ENCODE measurements at places on chromosomes 7 and 10.

- no peak for DNase-seq
These were observed 3.8 kb downstream of the LRCH4 start for GRCh38 chr7:100582041-100582579.

- peak; percentile 8 for DNase-seq
These were observed 174.5 kb upstream of the HDAC9 start for GRCh38 chr7:18320971-18321567.

DNA sequence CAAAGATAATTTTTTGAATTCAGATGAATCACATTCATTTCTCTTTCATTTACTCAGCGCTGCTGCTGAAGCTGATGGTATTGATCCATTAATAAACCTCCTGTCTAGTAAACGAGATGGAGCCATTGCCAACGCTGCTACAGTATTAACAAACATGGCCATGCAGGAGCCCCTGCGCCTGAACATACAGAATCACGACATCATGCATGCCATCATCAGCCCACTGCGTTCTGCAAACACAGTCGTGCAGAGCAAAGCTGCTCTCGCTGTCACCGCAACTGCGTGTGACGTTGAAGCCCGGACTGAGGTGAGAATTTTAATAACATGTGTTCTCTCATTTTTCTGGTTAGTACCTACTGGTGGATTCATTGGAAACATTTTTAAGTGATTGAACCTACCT lies 70.2 kb downstream of the ARMC3 start:
- DNase-seq: no peak

DNA sequence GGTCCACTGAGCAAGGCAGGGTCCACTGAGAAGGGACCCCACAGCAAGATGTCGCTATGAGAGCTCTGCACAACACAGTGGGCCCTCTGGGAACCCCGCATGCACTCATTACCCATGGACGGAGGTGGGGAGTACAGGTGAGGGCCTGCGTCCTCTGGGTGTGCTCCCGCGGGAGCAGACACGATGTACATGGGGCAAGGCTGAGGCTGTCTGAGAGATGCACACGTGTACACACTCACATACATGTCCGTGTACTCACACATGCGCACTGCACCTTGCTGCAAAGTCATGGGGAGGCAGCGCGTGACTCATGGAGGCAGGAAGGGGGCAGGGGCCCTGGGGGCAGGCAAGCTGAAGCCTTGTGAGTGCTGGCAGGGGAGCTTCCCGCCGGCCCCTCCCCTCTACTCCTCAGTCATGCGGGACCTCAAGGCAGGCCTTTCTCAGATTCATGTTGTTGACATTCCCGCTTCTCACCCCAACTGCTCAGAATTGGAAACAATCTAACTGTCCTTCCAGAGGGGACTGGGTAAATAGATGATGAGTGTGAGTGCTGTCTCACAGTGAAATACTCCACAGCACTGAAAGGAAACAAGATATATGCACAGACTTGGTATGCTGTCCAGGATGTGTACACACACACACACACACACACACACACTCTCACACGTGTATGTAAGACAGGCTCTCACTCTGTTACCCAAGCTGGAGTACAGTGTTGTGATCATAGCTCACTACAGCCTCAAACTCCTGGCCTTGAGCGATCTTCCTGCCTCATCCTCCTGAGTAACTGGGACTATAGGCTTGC lies 40.0 kb downstream of the GOLGA7B start:
- DNase-seq: peak; percentile 93

DNA sequence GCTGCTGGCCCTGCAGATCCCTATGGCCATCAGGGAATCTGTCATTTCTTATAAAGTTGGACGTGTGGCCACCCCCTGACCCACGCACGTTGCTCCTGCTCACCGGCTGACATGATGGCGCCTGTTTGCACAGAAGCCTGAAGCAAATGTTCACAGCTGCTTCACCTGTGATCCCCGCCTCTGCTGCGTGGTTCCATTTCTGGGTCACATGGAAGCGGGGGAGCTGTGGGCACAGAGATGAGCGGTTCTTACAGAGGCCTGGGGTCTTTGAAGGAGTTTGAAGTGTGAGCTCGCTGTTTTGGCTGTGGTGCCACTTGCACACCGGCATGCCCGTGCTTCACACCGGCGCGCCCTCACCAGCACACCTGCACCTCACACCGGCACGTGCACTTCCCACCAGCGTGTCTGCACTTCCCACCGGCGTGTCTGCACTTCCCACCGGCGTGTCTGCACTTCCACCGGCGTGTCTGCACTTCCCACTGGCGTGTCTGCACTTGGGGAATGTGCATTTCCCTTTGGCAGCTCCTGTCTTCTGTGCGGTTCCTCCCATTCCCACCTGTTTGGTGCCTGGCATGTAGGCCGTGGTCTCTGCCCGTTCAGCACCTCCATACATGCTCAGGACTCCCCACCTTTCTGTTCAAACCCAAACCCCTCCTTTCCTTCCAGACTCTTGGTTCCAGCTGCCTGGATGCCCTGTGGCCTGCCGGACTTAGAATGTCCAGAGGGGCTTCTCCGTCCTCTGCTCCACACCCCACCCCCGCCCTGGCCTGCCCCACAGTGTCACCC lies 86.7 kb downstream of the INPP5A start:
- no peak for DNase-seq

DNA sequence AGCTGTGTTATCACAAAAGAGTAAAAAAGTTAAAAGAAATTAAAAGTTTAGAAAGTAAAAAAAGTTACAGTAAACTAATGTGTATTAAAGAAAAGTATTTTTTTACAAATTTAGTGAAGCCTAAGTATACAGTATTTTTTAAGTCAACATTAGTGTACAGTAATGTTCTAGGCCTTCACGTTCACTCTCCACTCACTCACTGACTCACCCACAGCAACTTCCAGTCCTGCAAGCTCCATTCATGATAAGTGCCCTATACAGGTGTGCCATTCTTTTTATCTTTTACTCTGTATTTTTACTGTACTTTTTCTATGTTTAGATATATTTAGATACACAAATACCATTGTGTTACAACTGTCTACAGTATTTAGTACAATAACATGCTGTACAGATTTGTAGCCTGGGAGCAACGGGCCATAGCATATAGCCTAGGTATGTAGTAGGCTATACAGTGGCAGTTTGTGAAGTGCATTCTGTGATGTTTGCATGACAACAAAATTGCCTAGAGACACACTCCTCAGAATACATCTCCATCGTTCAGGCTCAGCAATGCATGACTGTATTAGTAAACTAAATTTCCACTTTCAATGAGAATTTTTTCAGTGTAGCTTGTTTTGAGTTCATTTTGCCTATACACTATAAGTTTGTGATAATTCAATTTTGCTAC lies 539.9 kb upstream of the C7orf33 start:
- DNase-seq: no peak

DNA sequence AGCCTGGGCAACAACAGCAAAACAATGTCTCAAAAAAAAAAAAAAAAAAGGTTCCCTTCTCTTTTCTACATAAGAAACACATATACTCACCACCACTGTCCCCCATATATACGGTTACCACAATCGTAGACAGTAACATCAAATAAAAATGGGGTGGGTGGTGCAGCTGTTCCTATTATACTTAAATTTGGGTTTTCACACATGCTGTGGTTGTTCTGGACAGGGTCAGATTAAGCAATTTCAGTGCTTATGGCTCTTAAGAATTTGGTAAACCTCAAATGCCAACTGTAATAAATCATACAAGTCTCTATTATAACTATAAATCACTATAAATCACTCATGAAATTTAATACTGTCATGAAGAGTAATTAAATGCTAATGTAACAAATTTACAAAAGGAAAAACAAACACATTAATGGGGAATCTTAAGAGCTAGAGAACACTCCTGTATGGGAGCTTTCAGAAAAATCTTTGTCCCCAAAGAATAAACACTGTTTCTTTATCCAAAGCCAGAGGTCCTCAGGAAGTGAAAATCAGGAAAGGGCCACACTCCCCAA lies 143.6 kb downstream of the GLI3 start:
- no peak for DNase-seq

DNA sequence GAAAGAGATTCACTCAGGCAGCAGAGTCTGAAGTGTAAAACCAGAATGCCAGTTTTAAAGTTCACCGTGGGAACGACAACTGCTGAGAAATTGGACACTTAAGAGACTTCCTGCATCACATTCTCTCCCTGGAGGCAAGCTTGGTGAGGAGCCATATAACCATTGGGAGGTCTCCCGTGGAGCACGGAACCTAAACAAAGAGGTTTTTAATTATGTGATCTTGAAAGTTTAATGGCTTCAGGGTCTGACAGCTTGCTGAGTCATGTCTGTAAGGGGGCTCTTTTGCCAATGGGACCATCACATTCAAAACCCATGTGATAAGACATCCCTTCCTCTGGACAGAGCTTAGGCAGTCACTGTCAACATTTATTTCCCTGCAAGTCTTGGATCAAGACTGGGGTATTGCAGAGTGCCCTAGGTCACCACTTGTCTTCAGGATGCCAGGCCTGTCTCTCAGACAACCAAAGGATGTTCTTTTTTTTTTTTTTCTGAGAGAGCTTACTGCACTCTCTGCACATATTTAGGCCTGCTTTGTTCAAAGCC lies 674.4 kb downstream of the TYW1 start:
- DNase-seq: no peak

GRCh38 chr7:141673346-141673745 lies 28.6 kb downstream of the DENND11 start:
- DNase-seq: no peak

- no peak for DNase-seq
These were observed 376.0 kb downstream of the LRMDA start for GRCh38 chr10:75807456-75807855.

- DNase-seq: no peak
These were observed 36.5 kb upstream of the AKR1C2 start for GRCh38 chr10:5040010-5040673.

- DNase-seq: no peak
These were observed 22.9 kb downstream of the SCART1 start for GRCh38 chr10:133476641-133476990.

- no peak for DNase-seq
These were observed 68.7 kb downstream of the CAV1 start for GRCh38 chr7:116593359-116594075.

DNA sequence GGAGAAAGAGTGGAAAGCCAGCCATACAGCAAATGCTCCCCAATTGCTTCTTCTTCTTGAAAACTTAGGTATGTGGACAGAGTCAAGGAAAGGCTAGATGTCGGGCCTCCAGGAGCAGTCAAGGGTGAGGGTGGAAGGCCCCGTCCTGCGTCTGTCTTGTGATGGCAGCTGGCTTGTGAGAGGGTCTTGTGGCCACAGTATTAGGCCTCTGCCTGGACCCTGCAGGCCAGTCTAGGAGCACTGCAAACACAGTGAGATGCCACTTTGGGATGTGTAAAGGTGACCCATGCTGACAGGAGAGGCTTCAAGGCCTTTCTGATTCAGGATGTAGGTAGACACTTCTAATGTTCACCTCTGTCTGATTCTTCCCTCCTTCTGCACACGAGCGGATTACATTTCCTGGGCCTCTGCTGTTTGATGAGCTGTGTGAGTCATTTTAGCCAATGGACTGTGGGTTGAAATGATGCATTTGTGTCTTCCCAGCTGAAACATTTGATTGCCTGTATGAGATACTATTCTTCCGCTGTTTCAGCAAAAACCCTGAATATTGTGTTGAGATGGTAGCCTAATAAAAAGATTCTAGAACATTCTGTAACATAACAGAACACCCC lies 135.4 kb downstream of the EMX2 start:
- no peak for DNase-seq

DNA sequence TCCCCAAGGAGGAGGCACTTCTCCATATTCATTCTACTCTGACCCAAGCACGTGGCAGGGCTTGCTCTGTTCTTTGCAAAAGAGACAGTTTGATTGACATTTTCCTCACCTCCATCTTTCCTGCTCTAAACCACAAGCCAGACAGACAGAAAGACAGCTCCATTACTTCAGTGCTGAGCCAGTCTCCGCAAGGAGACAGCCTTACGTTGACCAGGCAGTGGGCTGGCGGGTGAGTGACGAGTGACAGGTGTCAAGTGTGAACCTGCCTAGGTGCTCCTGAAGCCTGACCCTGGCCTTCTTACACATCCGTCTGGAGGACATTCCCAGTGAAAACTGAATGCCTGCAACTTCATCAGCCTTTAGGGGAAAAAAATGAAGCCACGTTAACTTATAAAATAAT lies 314.6 kb downstream of the TNS3 start:
- no peak for DNase-seq

DNA sequence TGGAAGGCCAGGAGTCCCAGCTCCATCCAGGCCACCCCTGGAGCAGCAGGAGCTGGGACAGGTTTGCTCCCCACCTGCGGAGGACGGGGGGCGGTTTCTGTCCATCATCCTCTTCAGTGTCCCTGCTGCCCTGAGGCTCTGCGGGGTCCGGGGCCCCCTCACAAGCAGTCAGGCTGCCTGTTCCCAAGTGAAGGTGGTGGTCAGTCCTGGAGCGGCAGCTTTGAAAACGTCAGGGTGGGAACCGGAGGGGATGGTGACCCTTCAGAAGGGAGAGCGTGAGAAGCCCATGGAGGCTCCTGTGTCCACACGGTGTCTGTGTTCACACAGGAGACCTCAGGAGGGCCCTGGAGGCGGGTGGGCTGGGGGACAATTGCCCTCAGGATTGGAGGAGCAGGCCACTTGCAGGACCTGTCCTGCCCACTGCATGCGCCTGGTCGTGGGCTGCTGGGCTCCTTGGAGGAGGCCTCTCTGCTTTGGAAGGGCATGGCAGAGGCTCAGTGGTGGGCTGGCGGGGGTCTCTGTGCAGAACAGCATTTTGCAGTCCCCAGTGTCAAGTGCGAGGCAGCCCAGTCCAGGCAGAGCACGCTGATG lies 49.3 kb upstream of the INPP5A start:
- no peak for DNase-seq

GRCh38 chr7:157937406-157937805 lies 600.6 kb downstream of the DNAJB6 start:
- DNase-seq: no peak

GRCh38 chr10:12656518-12657142 lies 307.3 kb downstream of the CAMK1D start:
- DNase-seq: peak; percentile 32

GRCh38 chr7:17624379-17624778 lies 315.9 kb downstream of the SNX13 start:
- no peak for DNase-seq

DNA sequence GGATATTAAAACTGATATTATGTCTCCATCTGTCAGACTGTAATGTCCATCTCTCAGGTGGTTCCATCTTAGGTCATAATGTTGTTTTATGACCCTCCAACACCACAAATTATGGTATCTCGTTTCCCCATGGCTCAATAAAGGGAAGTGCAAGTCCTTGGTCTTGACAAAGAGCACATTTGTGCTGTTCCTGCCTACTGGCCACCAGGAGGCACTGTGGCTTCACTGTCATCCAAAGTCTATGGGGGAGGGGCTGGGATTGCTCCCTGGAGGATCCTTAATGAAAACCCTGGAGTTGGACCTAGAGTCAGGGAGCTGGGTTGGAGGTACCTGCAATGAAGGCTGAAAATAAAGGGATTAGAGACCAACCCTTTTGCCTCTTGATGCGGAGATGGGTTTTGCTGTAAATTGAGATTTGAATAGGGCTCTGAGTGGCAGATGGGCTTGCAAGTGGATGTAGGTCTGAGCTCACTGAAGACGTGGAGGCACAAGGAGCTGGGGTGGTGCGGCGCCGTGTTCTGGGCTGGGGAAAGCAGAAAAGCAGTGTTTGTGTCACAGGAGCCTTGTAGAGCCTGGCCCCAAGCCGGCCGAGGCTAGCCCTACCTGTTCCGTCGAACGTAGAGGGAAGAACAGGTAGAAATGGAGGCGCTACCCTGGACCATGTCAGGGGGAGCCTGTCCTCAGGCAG lies 180.5 kb upstream of the PRSS58 start:
- DNase-seq: no peak

GRCh38 chr7:87058744-87059524 lies 520 bp downstream of the ELAPOR2 start:
- DNase-seq: no peak

- DNase-seq: no peak
These were observed 130.4 kb downstream of the HIBADH start for GRCh38 chr7:27532314-27532713.
